ENCODE measurements at places on chromosomes 5 and 9.

- DNase-seq, result no peak
Measured at GRCh38 chr5:77630114-77630680, 8.3 kb downstream of the OTP start.

DNA sequence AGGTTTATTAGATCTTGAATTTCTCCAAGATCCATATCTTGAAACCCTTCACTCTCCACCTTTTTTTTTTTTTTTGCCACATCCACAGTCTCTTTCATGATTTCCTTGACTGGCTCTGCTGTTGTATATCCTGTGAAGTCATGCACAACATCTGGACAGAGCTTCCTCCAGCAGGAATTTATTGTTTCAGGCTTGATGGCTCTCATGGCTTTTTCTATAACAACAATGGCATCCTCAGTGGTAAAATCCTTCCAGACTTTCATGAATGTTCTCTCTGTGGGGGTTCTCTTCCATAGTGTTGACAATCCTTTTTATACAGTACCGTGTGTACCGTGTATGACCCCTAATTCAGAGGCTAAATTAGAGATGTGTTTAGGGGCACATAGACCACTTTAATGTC lies 24.0 kb downstream of the RANBP17 start:
- DNase-seq, result no peak

DNA sequence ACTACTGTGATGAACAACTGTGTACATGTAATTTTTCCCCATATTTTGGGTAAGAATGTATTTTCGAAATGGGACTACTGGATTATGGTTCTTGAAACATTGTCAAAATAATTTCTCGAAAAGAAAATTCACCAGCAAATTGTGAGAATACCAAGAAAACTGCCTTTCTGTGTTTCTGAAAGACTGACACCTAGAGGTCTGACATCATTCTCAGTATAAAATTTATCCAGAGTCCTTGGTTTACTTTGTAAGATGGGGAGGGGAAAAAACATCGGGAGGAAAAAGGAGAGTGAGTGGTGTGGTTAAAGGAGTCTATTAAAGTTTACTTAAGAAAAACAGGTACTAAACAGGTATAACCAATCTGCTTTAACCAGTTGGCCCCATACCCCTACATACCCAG lies 149.2 kb downstream of the CEP120 start:
- DNase-seq, result no peak

DNA sequence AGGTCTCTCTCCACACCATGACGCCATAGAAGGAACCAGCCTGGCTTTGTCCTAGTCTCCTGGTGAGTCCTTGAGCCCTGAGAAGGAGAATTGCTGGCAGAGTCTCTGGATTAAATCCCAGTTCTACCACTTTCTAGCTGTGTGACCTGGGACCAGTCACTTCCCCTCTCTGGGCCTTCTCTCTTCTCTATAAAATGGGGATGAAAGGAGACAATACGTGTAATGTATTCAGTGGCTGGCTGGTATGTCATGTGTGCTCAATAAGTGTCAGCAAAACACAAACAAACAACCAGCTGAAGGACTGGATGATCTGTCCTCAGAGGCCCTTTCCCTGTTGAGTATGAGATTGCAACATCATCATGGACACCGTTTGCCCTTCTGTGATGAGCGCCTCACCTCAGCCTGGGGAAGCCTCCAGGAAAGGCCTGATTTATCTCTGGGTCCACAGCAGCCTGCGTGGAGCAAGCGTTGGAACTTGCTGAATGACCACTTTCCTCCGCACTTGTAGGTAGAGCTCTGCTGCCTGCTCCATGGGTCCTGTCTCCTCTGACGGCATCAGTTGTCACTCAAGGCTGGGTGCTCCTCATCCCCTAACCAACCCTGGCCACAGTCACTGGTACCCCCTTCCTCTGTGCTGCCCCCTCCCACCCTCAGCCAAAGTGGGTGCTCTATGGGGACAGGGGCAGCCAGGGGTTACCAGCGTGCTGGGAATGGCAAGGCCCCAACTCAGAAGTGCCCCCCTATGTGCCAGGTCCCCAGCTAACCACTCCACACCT lies 3.6 kb upstream of the NR5A1 start:
- no peak for DNase-seq
